Left kidney (tissue), 8 donors: ENCODE measurements at places on chromosomes 3 and 15. TPM values are rescaled to one million over a fixed set of nuclear protein-coding genes. Genes with fewer than 3 reads are reported as not detected.

DNA sequence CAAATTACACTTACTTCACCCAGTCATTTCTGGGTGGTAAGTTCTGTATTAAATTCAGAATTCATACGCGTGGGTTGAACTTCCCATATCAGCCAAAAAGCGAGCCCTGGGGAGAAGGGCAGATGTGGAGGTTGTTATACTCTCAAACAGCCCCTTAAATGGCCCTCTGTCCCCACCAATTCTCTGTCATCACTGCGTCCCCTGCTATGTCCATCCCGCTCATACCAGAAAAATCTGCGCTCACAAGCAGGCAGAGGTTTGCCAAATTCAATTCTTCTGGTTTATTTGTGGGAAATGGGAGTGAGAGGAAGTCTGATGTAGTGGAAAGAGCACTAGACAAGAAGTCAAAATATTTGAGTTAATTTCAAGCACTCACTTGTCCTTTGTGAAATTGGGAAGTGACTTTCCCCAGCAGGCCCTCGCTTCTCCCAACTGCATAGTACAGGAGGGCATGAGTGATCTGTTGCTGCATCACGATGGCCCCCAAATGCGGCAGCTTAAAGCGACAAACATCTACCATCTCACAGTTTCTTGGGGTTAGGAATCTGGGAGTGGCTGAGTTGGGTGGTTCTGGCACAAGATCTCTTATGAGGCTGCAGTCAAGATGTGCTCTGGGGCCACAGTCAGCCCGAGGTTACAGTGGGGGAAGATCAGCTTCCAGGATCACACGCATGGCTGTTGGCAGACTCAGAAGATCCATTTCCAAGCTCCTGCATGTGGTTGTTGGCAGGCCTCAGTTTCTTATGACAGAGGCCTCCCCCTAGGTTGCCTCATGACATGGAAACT is 67.7 kb downstream of the CPN2 start:
- DNase-seq = no peak

- DNase-seq = no peak
Measured at GRCh38 chr3:95511828-95512227, 1302.6 kb upstream of the EPHA6 start.

DNA sequence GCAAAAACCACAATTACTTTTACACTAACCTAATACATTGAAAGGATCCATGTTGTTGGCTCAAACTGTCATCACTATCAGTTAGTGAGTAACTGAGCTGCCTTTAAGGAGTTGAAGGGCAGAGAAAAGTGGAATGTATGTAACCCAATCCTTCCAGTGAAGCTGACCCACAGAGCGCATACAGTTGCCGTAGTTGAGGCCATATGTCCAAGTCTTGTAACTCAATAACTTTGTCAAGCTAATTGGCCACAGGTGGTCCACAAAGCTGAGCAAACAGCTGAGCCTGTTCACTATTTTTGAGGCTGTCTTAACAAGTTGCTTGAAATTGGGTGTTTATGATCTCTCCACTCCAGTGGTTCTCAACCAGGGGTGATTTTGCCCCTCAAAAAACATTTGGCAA is 169.0 kb upstream of the SLC24A5 start:
- no peak for DNase-seq

GRCh38 chr15:88678755-88679154 is 39.9 kb downstream of the ISG20 start:
- no peak for DNase-seq

DNA sequence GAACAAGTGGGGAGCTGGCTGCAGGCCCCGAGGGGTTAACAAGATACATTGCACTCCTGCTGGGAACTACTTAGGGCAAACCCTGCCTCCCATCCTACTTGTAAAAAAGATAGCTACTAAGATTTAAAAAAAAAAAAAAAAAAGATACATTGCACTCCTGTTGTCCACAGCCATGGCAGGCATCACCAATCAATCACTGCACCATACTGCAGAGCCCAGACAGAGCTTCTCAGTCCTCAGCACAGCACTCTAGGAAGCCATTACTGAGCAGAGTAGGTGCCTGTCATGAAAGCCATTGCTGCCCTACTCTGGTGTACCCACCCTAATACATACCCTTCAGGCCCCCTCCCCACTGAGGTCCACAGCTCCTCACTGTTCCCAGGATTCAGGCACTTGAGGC is 64.8 kb downstream of the RASGRF1 start:
- DNase-seq = no peak

DNA sequence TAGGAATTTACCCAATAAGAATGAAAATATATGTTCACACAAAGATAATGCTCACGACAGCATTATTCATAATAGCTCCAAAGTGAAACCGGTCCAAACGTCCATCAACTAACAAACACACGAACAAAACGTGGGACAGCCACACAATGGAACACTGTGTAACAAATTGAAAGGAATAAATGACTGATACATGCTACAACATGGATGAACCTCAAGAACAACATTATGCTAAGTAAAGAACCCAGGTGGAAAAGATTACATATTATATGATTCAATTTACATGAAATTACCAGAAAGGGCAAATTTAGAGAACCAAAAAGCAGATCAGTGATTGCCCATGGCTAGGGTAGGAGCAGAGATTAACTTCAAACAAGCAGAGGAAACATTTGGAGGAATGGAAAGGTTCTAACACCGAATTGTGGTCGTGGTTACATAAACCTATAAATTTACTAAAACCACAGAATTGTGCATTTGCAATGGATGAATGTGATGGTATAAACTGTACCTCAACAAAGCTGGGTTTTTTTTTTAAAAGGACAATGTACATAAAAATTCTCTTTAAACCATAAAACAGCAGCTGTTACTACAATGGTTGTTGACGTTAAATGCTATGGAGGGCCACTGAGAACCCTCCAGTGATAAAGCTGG is 76.3 kb downstream of the XXYLT1 start:
- no peak for DNase-seq

DNA sequence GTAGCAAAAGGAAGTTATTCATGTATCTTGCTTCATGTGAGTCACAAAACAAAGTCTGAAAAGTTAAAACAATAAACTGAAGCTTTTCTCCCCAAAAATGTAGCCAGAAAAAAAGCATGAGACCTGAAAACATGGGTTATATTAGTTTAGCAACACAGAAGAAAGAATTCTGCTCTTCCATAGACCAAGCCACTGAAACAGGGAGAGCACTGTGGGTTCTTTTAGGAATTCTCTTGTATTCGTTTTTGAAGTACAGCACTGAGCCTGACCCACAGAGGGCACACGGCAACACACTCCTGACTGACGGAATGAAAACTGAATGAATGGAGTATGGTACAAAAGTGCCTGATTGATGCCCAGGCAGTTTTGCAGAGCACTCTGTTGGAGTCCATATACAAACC is 66.6 kb downstream of the TM4SF4 start:
- DNase-seq = no peak

DNA sequence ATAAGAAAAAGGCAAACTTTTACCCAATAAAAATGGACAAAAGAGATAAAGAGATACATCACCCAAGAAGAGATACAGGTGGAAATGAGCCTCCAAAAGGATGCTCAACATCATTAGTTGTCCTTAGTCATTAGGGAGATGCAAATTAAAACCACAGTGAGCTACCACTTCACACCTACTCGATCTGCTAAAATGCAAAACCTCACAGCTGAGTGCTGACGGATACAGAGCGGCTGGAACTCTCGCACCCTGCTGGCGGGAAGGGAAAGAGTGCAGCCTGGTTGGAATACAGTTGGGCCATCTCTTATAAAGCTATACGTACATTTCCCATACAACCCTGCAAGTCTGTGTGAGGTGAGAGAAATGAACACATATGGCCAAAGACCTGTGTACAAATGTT is 78.5 kb upstream of the PRR20G start:
- DNase-seq = no peak

- DNase-seq = no peak
Measured at GRCh38 chr3:28669870-28670269, 321.2 kb upstream of the AZI2 start.

- no peak for DNase-seq
Measured at GRCh38 chr3:14494973-14495300, 45.2 kb downstream of the GRIP2 start.

- peak; percentile 57 for DNase-seq
Measured at GRCh38 chr15:78308422-78309032, 9.1 kb upstream of the SKIC8 start.

GRCh38 chr3:188605905-188606304 is 451.9 kb downstream of the LPP start:
- no peak for DNase-seq

GRCh38 chr3:63364910-63365309 is 86.8 kb downstream of the SYNPR start:
- no peak for DNase-seq

GRCh38 chr15:85831415-85832113 is 36.8 kb upstream of the KLHL25 start:
- peak; percentile 68 for DNase-seq

DNA sequence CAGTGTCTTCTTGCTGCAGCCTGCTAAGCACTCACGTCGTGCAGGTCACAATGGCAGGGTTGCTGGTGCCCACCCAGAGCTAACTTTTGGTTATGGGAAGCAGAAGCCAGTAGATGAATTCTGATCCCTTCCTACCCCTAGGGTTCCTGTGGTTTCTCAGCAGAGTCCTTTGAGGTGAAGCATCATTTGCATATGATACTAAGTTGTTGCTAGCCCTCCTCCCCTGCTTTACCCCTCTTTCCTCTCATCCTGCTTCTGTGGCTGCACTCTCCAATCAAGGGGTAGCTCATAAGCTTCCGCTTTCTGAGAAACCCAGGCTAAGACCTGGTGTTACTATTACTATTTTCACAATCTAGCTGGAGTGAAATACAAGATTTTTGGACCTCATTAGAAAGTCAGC is 22.1 kb upstream of the HEG1 start:
- no peak for DNase-seq

- DNase-seq = no peak
Measured at GRCh38 chr3:86624192-86624591, 366.8 kb downstream of the VGLL3 start.

DNA sequence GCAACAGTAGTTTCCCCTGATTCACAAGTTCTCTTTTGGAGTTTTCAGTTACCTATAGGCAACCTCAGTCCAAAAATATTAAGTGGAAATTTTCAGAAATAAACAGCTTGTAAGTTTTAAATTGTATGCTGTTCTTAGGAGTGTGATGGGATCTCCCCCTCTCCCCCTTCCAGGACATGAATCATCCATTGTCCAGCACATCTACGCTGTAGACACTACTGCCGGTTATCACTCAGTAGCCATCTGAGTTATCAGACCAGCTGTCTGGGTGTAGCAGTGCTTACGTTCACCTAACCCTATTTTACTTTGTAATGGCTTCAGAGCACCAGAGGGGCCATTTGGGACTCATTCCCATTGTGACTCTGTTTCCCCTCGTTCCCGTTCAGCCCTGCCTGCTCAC is 96.7 kb upstream of the PLXNA1 start:
- DNase-seq = no peak

GRCh38 chr3:115072265-115073021 is 74.6 kb downstream of the ZBTB20 start:
- no peak for DNase-seq

- DNase-seq = no peak
Measured at GRCh38 chr15:33400941-33401340, 90.2 kb downstream of the RYR3 start.

GMNC gene
- polyA plus RNA-seq = 8.1 TPM

ZBTB20 gene
- 5.6 TPM for polyA plus RNA-seq

KBTBD8 gene
- 1.4 TPM for polyA plus RNA-seq

SMCO1 gene
- not detected for polyA plus RNA-seq

GASK1A gene
- polyA plus RNA-seq = 6.1 TPM

GHSR gene
- not detected for polyA plus RNA-seq

SHC4 gene
- polyA plus RNA-seq = 3.1 TPM

TEX264 gene
- 57.3 TPM for polyA plus RNA-seq
